ENCODE measurements at places on chromosomes 1 and 21.

DNA sequence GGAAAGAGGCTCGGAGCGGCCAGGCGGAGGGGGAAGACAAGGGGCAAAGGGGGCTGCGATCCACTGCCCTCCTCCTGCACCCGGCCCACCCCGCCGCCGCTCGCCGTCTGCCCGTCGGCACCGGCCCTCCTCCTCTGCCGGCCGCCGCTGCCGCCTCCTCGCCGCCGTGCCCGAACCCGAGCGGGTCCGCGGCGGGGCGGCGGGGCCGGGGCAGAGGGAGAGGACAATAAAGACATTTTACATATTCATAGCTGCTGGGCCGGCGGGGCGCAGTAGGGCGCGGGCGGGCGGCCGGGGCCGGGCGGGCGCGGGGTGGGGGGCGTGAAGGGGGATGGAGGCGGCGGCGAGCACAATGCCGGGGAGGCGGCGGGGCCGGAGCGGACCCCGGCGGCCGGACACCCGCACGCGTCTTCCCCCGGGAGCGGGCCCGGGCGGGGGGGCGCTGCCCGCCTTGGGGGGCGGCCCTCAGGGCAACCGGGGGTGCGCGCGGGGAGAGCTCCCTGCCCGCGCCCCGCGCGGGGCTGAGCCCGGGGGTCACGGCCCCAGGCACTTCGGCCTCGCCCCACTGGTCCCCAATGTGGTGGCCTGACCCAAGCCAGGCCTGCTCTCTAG lies 546 bp downstream of the POU2F1 start:
- DNase-seq, result no peak

DNA sequence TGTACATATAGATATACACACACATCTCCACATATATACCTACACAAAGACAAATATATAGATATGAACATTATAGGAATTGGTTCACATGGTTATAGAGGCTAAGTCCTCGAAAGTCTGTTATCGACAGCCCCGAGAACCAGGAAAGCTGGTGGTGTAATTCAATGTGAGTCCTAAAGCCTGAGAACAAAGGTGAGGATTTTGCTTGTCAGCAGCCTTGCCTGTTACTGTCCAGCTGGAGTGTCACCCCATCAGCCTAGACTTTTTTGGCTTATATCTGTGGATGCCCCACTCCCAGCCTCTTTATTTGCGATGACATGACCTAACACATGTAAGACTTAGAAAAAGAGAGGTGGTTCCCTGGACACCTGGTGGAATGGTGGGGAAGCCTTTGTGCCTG lies 97.0 kb downstream of the GIPC2 start:
- no peak for DNase-seq

DNA sequence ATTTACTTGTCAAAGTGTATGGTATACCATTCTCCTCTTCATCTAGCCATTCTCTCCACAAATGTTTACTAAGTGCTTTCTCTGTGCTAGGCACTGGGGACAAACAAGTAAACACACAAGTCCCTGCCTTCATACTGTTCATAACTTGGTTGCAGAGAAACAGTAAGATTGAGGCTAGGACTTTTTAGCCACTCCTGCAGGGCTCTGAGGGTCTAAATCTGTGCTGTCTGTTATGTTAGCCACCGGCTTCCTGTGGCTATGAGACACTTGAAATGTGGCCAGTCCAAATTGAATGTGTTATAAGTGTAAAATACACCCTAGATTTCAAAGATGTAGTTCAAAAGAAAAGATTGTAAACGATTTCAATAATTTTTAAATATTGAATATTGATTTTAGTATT lies 50.2 kb downstream of the AZIN2 start:
- DNase-seq, result no peak

- DNase-seq, result no peak
Measured at GRCh38 chr21:14841511-14842472, 223.0 kb downstream of the NRIP1 start.

- DNase-seq, result no peak
Measured at GRCh38 chr1:26009796-26010447, 11.7 kb upstream of the EXTL1 start.

- no peak for DNase-seq
Measured at GRCh38 chr1:116311756-116312680, 61.0 kb upstream of the ATP1A1 start.

GRCh38 chr1:238991765-238992495 lies 394.4 kb upstream of the CHRM3 start:
- DNase-seq, result no peak

DNA sequence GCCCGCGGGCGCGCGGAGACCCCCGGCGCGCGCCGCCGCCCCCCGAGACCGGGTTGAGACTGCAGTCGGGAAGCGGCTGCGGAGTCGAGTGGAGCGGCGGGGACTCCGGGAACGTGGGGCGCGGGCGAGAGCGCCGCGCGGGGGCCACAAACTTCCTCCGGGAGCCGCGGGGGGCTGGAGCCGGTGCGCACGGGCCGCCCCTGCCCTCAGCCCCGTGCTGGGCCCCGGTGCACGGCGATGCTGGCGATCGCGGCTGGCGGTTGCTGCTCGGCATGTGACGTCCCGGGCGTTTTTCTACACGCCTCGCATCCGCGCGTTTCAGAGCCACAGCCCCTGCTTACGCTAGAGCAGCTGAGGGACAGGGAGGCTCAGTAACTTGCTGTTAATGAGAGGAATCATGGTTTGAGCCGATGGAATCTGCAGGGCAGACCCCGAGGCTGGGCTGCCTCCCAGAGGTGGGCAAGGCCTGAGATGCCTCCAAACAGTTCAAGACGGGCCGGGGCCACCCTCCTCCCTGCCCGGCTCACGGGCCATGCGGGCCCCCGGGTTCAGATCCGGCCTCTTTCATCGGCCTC lies 520 bp downstream of the TMEM201 start:
- peak; percentile 45 for DNase-seq

- DNase-seq, result no peak
Measured at GRCh38 chr1:103274886-103275285, 166.6 kb upstream of the COL11A1 start.

All from stimulated activated CD4-positive, alpha-beta T cell treated with anti-CD3 and anti-CD28 coated beads, Interleukin-4, amount 100 ng/mL, for 1 hour (primary cell).